ENCODE measurements at places on chromosomes 11 and 22.

GRCh38 chr11:43947003-43947500 lies 4.6 kb downstream of the C11orf96 start:
- DNase-seq: peak; percentile 72

DNA sequence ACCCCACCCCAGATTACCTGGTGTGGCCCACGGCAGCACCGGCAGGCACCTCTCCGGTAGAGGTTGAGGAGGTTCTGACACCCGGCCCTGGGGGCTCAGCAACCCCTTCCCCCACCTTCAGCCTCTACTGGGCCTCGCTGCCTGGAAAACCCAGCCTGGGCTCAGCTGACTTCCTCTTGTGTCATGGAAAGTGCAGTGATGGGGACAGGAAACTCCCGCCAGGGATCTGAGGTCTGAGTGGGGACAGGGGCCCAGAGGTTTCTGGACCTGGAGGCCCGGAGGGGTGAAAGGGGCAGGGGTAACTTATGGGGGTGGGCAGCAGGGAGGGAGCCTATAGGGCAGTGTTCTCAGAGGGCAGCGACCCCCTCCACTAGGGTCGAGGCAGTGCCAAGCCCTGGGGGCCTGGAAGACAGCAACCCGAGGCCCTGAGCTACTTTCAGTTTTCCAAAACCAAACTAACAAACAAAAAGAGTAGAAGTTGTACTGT lies 10.0 kb upstream of the CD5 start:
- peak; percentile 18 for DNase-seq

GRCh38 chr11:47499614-47500013 lies 50.7 kb upstream of the RAPSN start:
- no peak for DNase-seq

DNA sequence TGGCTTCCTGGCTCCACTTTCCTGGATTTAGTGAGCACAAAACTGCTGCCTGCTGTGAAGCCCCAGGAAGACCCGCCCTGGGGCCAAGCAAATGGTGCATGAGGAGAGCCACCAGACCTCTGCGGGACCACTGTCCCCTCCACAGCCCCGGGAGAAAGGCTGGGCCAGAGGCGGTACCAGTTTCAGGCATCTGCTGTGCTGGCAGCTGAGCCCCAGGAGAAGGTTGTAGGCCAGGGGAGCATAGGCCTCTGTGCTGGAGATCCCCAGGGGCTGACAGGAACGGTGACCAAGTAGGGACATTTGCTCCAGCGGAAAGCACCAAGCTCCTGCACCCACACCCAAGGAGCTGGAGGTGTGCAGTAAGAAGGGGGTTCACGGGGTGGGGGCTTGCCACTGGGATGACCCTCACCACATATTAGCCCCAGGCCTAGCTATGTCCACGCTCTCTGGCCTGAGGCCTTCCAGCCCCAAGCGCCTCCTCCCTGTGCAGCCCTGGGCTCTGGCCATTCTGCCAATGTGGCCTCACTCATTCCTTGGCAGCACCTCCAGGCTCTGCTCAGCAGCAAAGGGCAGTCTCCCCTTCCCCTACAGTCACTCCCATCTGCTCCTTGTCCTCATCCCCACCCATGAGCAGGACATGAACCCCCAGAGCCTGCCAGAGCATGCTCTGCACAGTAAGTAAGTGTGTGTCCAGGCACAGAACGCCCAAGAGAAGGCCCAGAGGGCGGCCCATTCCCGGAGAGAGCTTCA lies 24.0 kb upstream of the COMT start:
- DNase-seq: no peak

- DNase-seq: no peak
These were observed 915 bp downstream of the FEZ1 start for GRCh38 chr11:125494974-125495725.

DNA sequence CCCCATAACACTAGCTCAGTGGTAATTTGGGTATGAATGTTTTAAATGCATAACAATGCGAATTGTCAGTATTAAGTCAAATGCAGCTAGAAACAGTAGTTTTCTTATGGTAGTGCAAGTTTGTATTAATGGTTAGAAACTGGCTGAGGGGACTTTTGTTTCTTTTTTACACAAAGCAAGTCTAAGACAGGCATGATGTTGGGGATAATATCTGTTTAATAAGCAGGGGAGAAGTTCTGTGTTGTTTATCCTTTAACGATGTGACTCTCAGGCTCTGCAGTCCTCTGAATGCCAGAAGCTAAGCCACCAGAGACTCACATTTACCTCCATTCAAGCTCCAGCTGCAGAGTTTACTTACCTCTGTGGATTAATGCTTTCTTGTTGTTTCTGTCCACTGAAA lies 67.8 kb downstream of the SYT9 start:
- DNase-seq: no peak

- DNase-seq: peak; percentile 1
These were observed 104.6 kb upstream of the ANO3 start for GRCh38 chr11:26227301-26227746.

DNA sequence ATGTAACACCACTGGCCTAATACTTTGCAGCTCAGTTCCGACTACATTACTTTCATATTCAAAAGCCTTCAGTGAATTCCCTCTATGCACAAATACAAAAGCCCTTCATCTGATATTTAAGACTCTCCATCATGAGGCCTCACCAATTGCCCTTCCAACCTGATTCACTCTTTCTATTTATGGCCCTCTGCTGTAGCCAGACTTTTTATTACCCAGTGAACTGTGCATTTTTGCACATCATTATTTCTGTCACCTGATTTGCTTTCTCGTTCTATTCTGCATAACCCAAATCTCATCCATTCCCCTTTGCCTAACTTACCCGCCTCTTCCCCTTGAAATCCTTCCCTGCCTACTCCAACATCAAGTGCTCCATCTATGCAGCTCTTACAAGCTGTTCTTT lies 78.3 kb downstream of the BBOX1 start:
- DNase-seq: no peak

DNA sequence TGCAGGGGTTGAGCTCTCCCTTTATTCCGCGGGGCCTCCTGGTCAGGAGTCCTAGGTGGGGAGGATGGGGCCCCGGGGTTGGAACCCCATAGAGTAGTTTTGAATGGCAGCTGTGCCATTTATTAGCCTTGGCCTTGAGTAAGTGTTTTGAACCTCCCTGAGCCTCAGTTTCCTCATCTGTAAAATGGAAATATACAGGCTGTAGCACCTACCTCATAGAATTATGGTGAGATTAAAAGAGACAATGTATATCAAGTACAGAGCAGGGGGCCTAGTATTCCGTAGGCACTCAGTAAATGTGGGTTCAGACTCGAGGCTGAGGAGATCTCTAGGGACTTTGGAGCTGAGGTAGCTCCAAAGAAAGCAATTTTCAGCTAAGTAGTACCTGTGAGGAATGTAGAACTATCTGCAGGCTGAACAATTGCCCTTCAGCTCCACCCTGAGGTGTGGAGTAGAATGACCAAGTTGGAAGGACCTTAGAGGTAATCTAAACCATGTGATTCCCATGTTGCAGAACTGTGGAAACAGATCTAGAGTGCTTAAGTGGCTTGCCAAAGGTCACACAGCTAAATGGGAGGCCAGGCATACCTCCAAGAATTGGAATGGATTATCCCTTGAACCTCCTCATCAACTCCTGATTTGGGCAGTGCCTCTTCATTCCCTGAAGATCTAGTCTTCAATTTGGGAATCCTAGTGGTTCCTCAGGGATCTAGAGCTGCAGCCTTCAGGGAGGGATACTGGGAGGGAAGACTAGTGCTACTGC lies 682 bp downstream of the PGAP2 start:
- peak; percentile 90 for DNase-seq

DNA sequence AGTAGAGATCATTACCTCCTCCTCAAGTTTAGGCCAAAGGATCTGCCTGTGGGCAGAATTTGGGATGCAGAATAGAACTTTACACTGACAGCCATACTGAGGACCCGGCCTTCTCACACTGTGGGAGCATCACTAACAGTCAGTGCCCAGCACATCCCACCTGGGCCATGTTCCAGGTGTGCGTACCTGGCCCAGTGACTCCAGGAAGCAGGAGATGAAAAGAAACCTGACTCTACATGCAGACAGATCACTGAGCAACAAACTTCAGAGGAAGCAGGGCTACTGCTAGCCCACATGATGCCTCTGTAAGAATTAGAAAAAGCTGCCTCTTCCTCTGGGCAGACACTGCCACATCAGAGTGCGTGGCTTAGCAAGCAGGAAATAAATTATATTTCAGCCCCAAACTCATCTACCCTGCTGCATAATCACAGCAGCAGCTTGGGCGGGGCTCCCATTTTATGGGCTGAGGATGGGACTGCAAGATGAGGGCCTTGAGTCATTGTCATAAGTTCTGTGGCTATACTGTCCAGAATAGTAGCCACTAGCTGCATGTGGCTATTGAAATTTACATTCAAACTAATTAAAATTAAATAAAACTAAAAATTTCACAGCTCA lies 6.0 kb upstream of the LMO2 start:
- peak; percentile 63 for DNase-seq

DNA sequence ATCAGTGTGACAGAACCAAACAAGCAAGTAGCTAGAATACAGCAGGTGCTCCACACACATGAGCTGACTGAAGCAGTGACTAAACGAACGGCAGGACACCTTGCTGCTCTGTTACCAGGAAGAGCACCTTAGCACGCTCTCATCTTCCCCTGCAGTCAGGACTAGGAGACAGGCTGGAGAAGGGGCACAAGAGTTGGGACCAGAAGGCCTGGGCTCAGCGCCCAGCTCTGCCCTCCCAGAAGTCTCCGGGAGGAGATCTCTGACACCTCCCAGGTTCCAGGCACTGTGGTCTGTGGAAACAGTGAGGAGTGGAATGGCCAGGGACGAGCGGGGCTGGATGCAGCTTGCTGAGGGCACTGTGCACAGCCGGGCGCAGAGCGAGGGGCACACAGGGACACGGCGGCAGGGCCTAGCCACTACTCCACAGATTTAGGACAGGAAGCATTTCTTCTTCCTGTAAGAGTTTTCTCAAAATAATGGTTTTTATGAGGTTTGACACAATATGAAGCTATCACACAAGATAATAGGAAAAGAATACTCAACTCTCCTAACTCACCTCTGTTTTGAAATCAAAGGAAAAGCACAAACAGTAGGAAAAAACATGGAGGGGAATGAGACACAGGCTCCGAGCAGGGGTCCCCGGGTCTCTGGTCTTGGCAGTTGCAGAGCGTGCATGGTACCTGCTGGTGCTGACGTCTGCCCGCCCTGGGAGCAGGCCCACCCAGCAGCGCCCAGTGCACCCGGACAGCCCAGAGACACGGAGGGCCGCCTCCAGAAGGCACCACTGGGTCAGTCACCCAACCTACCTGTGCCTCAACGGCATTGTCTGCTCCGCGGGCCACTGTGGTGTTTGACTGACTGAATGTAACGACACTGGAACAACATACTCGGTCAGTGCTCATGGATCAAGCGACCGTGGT lies 67.6 kb downstream of the NCAPD3 start:
- DNase-seq: no peak

- DNase-seq: peak; percentile 32
These were observed 6.0 kb upstream of the UCP3 start for GRCh38 chr11:74014880-74015279.

DNA sequence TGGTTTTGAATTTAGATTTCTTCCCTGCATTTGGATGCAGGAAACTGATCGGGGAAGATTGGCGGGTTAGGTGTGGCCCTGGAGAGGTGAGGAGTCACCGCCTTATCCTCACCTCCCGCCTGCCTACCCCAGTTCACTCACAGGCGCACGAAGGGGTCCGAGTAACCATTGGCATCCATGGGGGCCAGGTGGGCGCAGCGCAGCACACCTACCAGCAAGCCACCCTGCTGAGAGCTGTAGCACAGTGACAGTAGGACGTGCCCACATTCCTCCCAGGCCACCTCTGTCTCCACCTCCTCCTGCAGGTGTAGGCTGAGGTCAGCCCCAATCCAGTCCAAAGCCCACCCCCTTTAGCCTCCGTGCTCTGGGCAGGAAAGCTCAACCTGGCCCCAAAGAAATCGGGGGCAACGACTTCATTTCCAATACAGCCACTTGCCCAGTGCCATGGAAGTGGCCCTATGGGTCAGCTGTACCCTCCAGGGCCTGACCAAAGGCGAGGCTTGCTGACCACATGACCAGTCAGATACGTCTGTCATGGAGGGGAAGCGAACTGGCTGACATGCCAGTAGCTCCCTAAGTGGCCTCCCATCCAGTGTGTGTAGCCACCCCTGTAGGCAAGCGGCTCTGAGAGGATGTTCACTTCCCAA lies 6.7 kb downstream of the NDUFV1 start:
- no peak for DNase-seq

DNA sequence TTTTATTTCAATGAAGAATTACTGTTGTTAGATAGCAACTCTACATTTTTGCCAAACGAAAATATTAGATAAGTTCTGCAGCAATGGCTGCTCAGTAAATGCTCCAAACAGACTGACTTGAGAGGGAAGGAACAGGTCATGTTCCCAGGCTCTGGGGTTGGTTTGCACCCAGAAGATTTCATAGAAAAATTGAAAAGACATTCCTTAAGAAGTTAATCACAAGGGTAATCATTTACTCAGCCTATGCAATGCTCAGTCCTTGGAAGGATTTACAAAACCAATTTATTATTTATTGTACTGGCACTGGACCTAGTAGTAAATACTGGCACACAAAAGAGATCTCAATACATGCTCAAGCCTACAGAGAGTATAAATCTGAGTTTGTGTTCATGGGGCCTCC lies 179.1 kb upstream of the MTNR1B start:
- DNase-seq: no peak

DNA sequence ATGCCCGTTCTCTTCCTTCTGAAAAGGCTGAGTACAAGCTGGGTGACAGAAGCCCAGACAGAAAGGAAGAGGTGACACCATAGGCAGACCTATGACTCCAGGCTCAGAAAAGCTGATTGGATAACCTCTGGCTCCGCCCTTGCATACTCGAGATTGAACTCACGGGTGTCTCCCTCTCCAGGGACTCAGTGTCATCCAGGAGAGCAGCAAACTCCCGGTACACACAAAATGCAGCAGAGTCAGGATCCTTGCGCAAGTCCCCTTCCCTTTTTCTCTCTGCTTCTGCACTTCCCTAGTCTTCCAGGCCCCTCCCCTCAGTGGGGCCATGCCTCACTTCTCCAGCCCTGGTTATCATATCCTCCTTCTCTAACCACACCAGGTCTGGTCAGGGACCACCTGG lies 9.8 kb downstream of the SCN4B start:
- DNase-seq: peak; percentile 40

GRCh38 chr22:37501610-37502341 lies 15.6 kb upstream of the MFNG start:
- no peak for DNase-seq

GRCh38 chr11:64868904-64869570 lies 9.4 kb downstream of the EHD1 start:
- DNase-seq: no peak

- DNase-seq: no peak
These were observed 14.6 kb downstream of the PPME1 start for GRCh38 chr11:74185695-74186094.

GRCh38 chr11:61357233-61357893 lies 4.3 kb downstream of the CYB561A3 start:
- peak; percentile 73 for DNase-seq

DNA sequence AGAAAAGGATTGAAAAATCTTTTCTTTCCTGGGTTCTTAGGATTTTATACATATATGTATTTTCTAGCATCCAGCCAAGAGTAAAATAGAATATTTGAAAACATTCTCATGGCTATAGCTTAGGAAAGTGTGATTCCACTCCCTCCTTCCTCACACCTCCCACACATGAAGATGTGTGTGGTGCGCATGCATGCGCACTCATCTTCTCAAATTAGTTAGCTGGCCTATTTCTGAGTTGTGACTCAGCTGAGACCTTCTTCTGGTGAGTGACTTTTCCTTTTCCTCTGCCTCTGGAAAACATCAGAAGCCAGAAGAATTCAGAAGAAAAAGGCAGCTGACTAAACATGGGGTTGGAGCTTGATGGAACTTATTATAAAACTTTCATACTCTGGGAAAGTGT lies 149.8 kb downstream of the OR4C45 start:
- no peak for DNase-seq

Measured in hematopoietic multipotent progenitor cell treated with erythropoietin and hydrocortisone succinate and interleukin-3 and kit ligand, for 4 days (in vitro differentiated cells).